ENCODE measurements at places on chromosomes 1 and 21.

- no peak for DNase-seq
Measured at GRCh38 chr1:15958793-15959192, 17.1 kb downstream of the ZBTB17 start.

DNA sequence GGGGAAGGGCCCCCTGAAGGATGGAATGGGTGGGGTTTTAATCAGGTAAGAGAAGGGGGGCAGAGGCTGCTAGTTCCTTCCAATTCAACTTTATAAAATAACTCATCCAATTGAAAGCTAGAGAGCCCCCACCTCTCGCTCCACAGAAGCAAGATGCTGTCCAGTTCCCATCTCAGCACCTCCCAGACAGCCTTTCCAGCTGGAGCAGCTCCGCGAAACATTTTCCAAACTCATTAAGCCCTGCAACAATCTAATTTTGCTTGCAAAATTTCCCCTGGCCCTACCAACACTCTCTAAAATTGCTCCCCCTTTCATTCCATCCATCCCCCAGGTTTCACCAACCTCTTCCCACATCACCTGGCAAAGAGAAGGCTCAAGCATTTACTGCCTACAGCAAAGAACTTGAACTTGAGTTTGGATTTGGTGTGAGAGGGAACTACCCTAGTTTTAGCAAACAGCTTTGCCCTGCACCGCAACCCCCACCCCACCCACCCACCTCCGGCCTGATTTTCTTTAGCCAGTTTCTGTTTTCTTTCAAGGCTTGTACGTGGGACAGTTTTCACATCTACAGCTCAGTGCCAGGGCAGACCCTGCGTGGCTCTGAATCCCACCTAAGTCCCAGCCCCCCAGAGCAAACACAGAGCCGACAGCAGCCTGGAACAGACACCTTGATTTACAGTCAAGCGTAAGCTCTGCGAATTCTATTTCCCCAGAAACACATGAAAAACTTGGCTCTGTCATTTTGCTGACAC, 46.7 kb downstream of the SYF2 start:
- no peak for DNase-seq

GRCh38 chr1:7388488-7389185, 382.5 kb upstream of the VAMP3 start:
- DNase-seq, result no peak

- DNase-seq, result no peak
Measured at GRCh38 chr1:204802401-204803175, 68.1 kb upstream of the NFASC start.

DNA sequence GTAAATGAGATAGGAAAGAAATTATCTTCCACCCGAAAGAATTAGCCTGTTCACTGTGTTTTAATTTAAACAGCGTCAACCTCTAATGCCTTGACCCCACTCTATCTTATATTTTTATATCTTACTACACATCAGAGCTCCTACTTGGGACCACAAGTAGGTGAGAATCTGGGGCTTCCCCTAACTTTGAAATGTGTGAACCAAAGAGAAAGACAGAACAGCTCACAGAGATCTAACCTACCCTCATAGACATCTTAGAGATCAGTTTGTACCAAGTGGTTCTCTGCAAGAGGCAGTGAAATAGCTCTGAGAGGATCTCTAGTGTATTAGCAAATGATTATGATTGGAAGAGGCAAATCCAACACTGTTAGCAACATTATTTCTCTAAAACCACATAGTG, 31.0 kb upstream of the IFI16 start:
- DNase-seq, result no peak

- DNase-seq, result no peak
Measured at GRCh38 chr1:60908159-60908558, 174.2 kb upstream of the NFIA start.

GRCh38 chr1:19061798-19062197, 105.3 kb upstream of the IFFO2 start:
- no peak for DNase-seq

- no peak for DNase-seq
Measured at GRCh38 chr1:167268347-167268787, 47.7 kb downstream of the POU2F1 start.

DNA sequence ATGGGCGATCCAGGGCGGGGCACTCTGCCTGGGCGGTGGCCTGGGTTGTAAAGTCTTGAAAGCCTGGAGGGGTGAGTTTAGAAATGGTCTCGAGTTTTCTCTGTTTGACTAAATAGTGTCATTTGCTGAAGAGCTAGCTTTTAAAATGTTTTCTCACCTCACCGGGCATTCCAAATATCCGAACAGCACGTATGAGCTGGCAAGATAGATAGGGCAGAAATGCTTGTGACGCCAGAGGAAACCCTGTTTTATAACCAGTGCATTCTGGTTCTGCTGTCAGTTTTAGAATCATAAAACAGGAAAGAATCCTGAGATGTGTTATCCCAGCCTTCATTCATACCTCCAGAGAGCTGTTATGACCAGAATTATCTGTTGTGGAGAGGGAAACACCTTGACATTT, 725 bp downstream of the RTCA start:
- no peak for DNase-seq

DNA sequence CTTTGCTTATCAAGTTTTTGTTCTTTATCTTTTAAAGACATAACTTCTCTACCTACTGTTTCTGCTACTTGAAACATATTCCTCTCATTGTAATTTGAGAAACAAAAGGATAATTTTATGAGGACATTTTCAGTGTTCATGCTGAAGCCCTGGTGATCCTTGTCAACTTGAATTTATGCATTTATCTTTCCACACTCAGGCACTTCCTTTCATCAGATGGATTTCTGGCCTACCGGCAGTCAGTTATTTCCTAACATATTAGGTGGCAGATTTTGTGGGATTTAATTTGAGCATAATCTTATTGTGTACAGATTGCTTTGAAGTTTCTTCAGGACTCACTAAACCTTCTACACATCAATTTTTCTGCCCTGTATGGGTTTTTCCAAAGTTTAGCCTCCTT, 75.0 kb downstream of the RGL1 start:
- no peak for DNase-seq

- DNase-seq, result no peak
Measured at GRCh38 chr1:213685992-213686582, 301.7 kb upstream of the PROX1 start.

GRCh38 chr1:116945421-116945820, 35.7 kb downstream of the PTGFRN start:
- DNase-seq, result no peak

GRCh38 chr1:69744381-69744780, 176.7 kb downstream of the LRRC7 start:
- no peak for DNase-seq

DNA sequence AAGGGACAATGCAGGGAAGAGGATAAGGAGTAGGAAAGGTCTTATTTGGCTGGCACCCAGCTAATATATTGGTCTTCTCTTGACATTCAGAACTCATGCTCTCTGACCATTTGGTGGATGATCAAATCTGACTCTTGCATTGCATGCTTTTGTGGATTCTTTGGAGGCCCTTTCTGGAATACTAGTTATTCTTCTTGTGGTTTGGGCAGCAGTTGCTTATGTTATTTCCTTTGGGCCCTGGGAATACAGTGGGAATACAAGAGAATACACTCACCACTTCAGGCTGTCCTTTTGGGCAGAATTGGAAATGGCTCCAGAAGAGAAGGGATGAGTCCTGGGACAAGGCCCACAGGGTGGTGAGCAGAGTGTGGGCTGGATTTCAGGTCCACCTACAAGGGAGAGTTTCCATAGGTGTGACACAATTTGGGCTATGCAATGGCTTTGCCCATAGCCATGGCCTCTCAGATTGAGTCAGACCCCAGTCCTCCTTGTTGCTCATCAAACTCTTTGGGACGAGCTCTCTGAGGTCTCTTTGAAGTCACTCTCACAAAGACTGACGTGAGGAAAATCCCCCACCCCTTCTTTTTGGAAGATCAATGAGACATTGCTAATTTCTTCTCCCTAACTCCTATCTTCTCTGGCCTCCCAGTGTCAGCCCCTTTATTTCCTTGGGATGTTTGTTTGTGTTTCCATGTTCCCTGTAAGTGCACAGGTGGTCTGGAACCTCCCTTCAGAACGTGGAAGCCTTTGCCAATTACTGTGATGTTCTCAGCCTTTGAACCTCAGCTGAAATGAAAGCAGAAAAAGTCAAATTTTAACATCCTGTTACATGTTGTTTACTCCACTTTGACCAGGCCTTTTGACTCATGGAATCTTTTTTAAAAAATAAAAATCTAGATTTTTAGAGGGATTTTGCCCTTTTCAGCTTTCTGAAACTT, 19.4 kb downstream of the HSD11B1 start:
- no peak for DNase-seq

DNA sequence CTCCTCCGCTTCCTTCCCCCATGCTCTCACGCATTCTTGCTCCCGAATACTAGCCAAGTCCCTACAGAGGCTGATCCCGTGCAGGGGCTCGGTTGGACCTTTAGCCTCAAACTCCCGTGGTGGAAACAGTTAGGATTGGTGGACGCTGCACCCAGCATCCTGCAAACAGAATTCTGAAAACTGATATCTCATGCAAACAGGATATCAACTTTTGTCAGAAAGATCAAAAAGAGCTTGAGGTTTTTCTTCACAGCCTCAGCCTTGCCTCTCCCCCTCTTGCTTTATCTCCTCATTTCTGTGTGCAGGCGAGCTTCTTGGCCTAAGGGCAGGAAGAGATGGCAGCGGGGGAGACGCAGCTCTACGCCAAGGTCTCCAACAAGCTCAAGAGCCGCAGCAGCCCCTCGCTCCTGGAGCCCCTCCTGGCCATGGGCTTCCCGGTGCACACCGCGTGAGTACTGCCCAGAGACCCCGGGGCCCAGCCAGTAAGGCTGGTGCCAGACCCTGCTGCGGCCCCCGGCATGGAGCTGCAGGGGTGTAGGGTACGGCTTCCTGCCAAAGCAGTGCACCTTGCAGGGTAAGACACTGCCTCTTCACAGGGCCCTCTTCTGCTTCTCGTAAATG, at the start of gene UBASH3A:
UBASH3A (plus strand) TSS at position 292 of the 621 bp plus-strand sequence; CDS start at position 336, 44 bp downstream.
- no peak for DNase-seq

DNA sequence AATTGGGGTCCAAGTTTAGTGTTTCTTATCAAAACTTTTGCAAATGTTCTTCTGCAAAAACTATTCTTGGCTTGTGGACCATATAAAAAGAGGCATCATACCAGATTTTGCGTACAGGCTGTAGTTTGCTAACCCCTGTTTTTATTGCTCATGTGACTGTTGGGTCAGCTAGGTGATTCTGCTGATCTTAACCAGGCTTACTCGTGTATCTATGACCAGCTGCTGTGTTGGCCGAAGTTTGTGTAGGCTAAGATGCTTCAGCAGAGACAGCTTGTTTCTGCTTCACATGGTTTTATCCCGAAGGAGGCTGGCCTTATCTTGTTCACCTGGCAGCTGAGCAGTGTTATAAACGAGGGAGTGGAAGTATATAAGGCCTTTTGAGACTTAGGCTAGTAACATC, 38.2 kb downstream of the POU2F1 start:
- DNase-seq, result no peak

DNA sequence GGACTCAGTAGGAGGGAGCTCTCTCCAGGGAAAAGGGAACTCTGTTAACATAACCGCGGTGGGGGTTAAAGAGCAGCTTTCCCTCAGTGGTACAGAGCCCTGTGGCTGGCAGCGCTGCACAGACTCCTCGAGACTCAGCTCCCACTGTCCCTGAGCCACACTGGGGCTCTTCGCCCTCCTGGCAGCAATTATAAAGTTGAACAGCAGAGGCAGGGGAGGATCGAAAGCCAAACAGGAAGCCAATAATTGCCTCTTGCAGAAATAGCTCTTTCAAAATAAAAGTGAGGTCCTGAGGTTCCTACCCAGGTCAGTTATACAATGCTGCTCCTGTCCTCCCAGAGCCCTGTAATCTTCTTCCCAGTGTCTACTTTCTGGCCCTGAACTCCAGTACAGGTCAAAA, 77.0 kb downstream of the FAM78B start:
- DNase-seq, result no peak

DNA sequence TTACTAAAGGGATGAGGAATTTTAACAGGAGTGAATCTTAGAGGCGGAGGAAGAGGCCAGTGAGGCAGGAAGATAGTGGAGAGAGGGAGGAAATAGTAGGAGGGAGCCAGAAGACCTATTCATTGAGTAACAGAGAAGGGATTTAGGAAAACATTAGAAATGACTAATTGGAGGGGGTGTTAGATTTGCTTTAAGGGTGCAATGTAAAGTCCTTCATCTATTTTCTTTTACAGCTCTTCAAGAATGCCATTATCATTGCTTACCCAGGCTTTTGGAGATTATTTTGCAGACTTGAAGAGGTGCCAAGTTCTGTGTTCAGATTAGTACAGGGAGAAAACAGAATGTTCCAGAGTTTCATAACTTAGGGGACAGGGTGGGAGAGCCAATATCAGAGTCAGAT, 33.8 kb downstream of the OR10J1 start:
- no peak for DNase-seq

DNA sequence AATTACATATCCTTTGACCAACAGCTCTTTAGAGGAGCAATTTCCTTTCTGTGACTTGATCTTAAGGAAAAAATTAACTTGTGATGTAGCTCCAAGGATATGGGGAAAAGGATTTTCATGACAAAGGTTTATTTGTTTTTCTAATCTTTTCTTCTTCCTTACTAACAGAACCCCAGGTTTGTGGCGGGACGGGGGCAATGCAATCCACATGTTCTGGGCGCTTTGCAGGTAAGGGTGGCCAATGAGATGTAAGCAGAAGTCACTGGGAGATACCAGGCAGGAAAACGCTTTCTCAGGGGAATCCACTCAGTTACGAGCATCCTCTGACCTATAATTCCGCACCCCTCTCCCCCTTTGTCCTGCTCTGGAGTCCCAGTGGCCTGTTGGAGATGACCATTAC, 122.0 kb downstream of the MRPS6 start:
- DNase-seq, result no peak

DNA sequence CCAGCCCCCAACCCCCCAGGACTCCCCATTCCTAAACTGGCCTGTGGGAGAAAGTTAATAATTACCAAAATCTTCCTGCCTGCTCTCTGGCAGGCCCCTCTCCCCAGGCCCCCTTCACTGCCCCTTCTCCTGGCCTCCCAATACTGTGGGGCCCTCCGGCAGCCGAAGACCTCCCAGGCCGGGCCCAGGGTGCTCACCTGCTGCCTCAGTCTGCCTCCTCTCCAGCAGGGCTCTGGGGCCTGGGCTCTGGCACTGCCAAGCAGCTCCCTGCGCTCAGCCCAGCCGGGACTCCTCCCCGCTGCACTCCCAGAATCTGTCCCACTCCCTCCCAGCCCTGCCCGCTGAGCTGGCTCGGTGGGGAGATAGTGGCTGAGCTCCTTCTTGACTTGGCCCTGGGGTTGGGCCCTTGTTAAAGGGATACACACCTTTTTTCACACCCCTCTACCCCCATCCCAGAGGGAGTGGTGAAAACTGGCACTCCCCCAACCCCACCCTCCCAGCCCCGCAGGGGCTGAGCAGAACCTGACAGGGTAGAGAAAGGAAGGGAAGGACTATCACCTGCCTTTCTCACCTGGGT, at the start of gene S100A16:
S100A16 (minus strand) TSS at position 383 of the 577 bp plus-strand sequence. CDS start 4,986 bp downstream, outside the sequence.
- DNase-seq, result no peak

- no peak for DNase-seq
Measured at GRCh38 chr1:156909671-156910070, 10.8 kb upstream of the LRRC71 start.

- no peak for DNase-seq
Measured at GRCh38 chr1:119159111-119159510, 18.7 kb upstream of the WARS2 start.

GRCh38 chr1:172476218-172476811, 32.4 kb upstream of the PIGC start:
- no peak for DNase-seq

- no peak for DNase-seq
Measured at GRCh38 chr1:56457756-56458375, 121.5 kb downstream of the PLPP3 start.

- no peak for DNase-seq
Measured at GRCh38 chr1:54805466-54805865, 4.3 kb upstream of the TTC22 start.

- no peak for DNase-seq
Measured at GRCh38 chr1:51048670-51049069, 53.4 kb upstream of the C1orf185 start.

All from GDM1 (cell line).